ENCODE measurements at places on chromosomes 3 and 15.
A peak's percentile ranks its signal among the peaks of the same experiment; 100 is the strongest.

DNA sequence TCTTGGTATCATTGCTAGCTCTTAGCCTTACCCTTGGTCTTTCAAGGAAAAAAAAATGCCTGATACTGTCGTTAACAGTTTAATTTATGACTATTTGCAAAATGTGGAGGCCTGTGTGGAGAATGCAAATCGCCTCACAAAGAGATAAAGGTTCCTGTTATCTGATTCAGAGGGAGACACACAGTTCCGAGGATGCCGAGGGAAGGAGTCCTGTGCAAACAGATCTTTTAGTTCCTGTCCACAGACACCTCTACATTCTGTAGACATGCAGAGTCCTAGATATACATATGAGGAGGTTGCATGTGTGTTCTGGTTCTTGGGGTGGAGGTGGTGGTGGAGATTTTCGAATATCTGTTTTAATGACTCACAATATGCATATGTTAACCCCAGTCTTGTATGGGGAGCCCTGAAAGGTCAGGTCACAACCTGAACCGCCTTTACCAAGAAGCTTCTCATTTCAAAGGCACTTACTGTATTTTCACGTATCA lies 5.7 kb downstream of the NR2F2 start:
- DNase-seq, result no peak

DNA sequence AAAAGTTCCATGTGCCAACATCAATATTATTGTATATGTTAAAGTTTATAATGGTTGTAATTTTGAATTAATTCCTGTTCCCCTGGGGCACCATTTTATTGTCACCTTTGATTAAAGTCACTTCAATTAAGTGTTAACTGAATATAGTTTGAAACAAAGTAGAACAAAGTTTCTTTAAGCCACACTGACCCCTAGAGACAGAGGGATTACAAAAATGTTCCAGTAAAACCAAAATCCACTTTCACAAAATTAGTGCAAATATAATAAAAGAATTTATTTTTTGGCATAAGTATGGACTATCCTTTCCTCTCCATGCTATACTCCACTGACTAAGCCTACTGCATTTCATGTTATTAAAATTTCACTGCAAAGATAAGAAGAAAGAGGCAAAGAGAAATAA lies 123.9 kb downstream of the ZMAT3 start:
- no peak for DNase-seq

DNA sequence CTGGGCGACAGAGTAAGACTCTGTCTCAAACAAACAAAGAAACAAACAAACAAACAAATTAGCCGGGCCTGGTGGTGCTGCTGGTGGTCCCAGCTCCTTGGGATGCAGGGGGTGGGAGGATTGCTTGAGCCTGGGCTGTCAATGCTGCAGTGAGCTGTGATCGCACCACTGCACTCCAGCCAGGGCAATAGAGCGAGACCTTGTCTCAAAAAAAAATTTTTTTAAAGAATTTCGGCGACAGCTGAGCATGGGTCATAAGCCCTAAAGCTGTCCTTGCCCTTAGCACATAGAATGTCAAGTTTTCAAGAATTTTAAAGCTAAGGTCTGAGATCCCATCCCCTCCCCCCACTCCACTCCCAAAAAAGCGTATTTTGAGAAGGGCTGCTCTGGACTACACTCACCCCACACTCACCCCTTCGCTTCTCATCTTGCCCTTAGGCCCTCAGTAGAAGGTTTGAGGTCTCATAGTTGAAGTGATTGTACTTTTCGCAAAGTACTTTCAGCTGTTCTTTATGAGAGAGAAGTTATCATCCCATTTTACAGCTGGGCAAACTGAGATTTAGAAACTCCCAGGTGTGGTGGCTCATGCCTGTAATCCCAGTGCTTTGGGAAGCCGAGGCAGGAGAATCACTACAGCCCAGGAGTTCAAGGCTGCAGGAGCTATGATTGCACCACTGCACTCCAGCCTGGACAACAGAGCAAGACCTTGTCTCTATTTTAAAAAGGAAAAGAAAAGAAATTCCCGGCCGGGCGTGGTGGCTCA lies 34.3 kb upstream of the FLNB start:
- no peak for DNase-seq

DNA sequence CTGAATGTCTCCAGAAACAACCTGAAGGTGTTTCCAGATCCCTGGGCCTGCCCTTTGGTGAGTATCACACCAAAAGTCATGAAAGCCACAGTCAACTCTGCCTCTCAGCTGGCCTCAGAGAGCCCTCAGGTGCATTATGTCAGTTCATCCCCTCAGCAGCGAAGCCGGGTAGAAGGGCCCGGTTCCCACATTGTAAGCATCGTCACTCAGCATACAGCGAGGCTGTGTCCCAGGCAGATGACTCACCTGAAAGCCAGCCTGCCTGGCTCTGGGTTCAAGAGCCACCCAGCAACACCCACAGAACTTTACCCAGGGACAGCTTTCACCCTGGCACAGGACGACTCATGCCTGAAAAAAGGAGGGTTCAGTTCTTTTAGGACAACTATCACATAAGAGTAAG lies 91.6 kb downstream of the LRRK1 start:
- DNase-seq, result no peak

GRCh38 chr3:178325330-178325729 lies 210.9 kb upstream of the KCNMB2 start:
- peak; percentile 63 for DNase-seq

DNA sequence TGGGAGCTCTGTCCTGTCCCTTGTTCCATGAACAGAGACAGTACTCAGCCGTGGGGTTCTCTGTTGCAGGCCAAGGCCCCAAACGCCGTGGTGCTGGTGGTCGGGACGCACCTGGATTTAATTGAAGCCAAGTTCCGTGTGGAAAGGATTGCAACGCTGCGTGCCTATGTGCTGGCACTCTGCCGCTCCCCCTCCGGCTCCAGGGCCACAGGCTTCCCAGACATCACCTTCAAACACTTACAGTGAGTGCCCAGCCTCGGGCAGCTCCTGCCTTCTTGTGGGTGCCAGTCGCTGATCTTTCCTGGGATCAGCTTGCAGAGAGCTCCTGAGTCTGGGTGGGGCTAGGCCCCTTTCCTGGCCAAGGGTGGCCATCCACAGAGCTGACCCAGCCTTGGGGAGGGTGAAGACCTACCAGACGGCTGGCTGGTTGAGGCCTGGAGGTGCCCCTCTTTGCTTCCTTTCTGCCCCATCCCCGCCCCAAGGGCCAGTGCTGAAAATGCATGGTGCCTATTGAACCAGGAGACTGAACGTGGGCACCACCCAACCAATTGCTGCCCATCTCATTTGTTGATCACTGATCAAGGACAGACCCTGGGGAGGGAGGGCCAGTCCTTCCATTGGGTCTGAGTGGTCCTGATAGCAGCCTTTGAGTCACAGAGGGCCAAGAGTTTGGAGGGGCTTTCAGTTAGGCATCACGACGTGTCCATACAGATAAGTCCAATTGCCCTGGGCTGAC lies 106.9 kb downstream of the LRRK1 start:
- DNase-seq, result no peak

- DNase-seq, result peak; percentile 24
Measured at GRCh38 chr3:62817678-62818077, 57.5 kb downstream of the CADPS start.

DNA sequence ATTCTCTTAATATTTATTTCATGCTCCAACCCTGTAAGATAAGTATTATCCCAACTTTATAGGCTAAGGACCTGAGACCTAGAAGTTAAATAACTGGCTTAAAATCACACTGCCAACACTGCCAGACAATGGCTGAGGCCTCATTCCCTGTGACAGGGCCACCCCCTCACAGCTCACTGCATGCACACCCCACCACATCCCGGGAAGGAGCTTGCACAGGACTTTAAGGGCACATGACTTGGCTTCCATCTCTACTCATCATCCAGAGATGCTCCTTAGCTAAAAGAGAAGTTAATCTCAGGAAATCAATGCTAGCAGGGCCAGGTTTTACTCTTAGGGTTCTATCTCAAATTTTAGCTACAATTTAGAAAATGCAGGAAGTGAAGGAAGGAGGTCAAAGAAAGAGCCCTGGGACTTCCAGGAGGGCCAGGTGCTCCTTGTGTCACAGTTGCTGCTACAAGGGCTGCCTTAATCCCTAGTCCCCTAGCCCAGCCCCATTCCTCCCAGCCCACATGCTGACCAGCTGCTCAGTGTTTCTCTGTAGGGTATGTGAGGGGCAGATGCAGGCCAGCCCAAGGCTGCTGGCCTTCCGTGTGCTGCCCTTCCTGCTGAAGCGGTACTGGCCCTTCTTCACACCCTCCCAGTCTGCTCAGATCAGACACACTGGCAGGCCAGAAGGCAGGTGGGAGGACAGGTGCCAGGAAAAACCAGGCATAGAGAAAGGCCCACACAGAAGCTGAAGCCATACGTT lies 53.5 kb downstream of the WWTR1 start:
- DNase-seq, result peak; percentile 62

GRCh38 chr3:56854856-56855611 lies 53.3 kb upstream of the ARHGEF3 start:
- no peak for DNase-seq

DNA sequence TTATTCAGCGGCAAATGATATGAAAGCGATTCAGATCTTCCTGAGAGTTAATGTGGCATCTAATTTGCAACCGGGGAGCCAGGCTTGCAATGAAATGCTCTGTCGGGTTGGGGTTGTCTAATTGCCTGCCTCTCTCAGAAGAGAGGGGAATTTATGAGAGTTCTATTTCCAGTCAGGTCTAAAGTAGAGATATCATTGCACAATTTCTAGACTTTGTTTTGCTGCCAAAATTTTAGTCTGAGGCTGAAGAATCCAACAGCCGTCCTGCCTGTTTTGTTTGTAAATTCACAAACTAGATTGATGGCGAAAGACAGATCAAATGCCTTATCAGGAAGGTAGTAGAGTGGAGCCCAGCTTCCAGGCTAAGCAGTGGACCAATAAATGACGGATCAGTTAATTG lies 610 bp downstream of the LIPC start:
- DNase-seq, result no peak

GRCh38 chr15:40366457-40367370 lies 8.7 kb downstream of the DISP2 start:
- no peak for DNase-seq

DNA sequence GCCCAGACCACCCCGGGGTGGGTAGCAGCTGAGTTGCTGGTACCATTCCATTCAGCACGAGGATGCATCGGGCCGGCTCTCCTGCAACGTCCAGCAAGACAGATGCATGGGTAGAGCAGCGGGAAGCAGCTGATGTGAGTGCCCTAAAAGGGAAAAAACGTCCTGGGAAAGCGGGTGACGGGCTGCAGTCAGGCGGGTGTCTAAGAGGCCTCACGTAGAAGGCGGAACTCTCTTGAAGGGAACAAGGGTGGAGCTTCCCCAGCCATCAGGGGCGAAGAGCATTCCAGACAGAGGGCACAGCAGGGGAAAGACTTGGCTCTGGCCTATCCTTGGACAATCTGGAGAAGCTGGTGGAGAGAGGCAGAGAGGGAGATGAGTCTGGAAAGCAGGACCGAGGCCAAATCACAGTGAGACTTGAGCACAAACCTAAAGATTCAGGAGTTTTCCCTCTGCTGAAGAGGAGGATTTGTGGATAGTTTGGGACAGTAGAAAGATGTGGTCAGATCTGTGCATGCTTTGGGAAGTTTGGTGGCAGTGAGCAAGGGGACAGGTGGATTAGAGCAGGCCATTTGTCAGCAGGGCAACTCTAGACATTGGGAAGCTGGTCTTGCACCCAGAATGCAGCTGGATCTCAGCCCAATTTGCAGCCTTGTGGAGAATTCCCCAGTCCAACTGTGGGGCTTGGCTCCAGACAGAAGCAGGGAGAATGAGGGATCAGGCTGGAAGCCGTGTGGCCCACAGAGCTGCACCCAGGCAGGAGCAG lies 70.7 kb downstream of the SEMA5B start:
- DNase-seq, result no peak

- DNase-seq, result no peak
Measured at GRCh38 chr15:58678683-58679082, 70.8 kb downstream of the ADAM10 start.

DNA sequence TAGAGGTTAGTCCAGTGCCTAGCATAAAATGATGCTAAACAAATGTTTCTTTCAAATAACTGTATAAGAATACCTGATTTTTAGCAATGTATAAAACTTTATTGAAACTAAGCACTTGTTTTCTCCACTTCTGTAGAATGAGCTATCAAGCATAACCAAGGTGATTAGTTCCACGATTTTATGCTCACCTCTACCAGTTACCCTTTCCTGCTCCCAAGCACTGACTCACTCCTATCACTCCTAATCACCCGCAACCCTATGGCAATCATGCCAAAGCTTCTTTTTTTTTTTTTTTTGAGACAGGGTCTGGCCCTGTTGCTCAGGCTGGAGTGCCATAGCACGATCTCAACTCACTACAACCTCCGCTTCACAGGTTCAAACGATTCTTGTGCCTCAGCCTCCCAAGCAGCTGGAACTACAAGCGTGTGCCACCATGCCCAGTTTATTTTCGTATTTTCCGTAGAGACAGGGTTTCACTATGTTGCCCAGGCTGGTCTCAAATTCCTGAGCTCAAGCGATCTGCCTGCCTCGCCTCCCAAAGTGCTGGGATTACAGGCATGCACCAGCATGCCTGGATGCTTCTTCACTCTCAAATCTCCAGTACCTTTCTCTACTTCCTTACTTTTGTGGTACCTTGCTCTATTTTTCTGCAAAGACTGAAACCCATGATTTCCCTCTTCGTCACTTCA lies 3.9 kb downstream of the HSPBAP1 start:
- DNase-seq, result no peak

DNA sequence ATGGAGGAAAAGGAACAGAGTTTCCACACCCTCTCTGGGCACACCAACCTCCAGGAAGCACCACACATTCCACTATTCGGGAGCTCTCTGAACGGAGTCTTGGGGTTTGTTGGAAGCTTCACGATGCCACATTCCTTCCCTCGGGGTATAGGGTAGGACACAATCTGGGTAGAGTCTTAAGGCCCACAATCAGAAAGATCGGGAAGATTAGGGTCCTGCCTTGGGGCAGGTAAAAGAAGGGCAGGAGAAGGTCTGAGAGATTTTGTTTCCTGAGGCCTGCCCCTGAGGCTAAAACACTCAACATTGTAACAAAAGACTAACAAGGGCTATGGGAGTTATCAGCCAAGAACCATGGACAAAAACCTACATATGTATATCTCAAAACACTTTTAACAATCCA lies 89.2 kb upstream of the RAP2B start:
- DNase-seq, result no peak

GRCh38 chr3:144039661-144040060 lies 68.0 kb downstream of the DIPK2A start:
- peak; percentile 11 for DNase-seq

DNA sequence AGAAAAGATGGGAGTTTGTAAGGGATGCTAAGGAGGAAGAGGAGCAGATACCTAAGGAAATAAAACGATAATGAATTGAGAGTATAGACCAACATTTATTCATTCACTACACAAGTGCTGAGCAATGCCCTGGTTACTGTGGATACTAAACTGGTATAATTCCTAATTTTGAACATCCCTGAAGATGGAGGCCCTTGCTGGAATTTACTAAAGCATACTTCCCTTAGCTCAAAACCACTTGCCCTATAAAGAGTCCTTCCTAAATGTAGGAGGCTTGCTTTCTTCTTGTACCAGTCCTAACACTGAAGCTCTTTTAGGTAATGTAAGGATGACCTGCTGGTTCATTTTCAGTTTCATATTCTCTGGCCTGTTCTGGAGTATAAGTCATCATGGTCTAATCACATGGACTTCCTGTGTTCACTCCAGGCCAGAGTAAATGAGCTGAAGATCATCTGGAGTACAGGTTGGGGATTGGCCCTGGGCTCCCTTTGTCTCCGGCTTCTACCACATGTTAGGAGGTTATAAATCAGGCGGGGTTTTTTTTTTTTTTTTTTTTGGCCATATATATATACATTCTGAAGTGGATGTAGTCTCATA lies 40.1 kb upstream of the MTMR10 start:
- DNase-seq, result peak; percentile 64

GRCh38 chr3:58551636-58552180 lies 14.7 kb upstream of the ACOX2 start:
- no peak for DNase-seq

GRCh38 chr3:72080095-72080494 lies 295.1 kb upstream of the PROK2 start:
- DNase-seq, result no peak
